ENCODE measurements at places on chromosomes 1 and 21.

DNA sequence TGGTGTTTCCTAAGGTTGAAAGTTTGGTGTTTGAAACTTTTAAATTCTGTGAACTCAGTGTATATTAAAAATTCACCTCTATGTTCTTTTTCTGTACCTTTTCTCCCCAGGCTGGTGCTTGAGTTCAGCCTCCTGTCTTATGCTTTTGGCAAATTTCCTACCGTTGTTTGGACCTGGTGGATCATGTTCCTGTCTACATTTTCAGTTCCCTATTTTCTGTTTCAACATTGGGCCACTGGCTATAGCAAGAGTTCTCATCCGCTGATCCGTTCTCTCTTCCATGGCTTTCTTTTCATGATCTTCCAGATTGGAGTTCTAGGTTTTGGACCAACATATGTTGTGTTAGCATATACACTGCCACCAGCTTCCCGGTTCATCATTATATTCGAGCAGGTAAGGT is 24.9 kb upstream of the AXDND1 start:
- DNase-seq, result no peak

- no peak for DNase-seq
Measured at GRCh38 chr1:50966991-50967390, 3.1 kb upstream of the CDKN2C start.

DNA sequence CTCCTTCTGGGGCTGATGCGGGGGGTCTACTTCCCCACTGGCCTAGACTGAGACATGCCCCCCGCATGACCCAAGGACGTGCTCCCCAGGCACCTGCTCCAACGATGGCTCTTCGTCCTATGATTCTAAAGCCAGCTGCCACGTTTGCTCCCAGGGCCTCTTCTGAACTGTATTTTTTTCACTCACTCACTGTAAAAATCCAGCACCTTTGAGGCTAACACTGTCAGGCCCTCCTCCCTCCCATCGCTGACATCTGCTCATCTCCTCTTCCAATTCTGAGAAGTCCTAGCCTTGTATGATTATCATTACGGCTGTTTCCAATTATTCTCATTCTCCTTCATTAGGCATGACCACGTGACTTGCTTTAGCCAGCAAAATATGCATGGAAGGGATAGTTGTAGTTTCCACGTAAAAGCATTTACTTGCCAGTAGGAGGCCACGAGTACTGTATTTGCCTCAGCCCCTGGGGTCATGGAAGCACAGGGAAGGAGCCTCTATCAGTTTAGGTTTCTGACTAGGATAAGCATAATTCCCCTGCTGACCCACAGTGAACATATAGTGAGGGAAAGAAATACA is 19.1 kb upstream of the EDN2 start:
- no peak for DNase-seq

- DNase-seq, result no peak
Measured at GRCh38 chr1:167538657-167539056, 14.9 kb downstream of the CREG1 start.

DNA sequence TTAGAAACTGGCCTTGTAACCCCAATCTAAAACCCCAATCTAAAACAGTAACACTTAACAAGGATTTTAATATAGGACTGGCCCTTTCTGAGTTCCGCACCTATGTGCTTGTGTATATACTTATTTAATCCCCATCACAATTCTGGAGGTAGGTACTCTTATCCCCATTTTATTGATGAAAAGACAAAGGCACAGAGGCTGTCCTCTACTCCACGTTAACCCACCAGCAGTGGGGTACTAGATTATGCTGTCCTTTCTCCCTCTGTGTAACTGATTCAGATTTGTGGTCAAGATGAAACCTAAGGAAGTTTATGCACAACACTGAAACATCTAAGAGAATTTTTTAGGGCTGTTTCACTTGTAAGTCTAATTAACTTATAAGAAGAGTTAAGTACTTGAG is 175.3 kb downstream of the RERE start:
- no peak for DNase-seq

- peak; percentile 81 for DNase-seq
Measured at GRCh38 chr21:37139902-37140301, 66.8 kb downstream of the TTC3 start.

DNA sequence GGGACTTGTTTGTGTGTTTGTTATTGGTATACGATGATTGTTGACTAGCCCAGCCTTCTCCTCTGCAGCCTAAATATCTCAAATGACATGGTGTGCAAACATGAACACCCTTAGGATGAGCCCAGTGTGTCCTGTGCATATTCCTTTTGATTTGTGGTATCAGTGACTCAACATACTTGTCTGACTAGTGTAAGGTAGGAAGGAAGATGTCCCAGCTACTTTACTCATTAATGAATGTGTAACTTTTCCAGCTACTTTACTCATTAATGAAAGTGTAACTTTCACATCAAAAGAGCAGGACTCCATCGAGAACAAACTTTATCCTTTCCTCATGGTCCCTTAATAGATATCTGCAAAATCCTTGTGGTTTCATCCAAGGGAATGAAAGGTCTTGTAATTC is 2.7 kb upstream of the ZNF692 start:
- DNase-seq, result no peak

DNA sequence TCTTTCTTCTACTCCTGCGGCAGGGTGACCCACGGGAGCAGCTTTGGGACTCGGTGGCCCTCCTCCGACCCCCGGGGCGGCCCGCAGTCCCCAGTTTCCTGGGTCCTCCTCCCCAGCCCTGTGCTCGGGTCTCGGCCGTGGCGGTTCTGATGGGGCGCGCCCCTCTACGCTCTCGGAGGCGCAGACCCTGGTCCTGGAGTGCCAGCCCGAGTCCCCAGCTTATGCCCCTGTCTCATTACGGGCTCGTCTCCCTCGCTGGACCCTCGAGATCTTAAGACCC is 430 bp downstream of the BTG2 start:
- DNase-seq, result no peak

DNA sequence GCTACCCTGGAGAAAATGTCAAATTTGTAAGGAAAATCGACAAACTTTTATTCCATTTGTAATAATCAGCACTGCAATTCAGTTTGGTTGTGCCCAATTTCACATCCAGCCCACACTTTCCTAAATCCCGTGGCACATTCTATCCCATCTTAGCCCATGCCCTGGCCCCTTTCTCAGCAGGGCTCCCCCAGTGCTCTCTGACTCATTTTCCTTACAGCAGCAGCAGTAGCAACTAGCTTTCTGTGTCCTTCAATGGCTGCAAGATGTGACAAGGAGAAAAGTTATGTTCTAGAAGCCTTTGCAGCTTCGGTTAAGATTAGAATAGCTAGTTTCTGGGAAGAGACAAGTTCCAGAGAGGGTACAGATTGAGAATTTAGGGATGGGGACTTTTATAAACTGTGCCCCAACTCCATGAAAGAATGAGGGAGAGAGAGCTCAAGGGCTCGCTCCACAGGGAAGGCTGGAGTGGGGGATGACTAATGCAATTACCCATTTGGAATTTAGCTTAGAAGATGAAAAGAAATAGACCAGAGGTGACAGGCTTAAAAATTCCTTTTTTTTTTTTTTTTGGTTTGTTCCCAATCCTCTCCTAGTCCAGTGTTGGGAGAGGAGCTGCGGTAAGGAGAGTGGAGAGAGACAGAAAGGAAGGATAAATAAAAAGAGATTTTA is 47.0 kb upstream of the POU2F1 start:
- DNase-seq, result no peak

- peak; percentile 61 for DNase-seq
Measured at GRCh38 chr1:32241001-32241763, 5.8 kb upstream of the FAM167B start.

GRCh38 chr1:190084552-190084951 is 393.1 kb downstream of the BRINP3 start:
- no peak for DNase-seq

GRCh38 chr1:177615251-177615650 is 354.6 kb downstream of the SEC16B start:
- no peak for DNase-seq

DNA sequence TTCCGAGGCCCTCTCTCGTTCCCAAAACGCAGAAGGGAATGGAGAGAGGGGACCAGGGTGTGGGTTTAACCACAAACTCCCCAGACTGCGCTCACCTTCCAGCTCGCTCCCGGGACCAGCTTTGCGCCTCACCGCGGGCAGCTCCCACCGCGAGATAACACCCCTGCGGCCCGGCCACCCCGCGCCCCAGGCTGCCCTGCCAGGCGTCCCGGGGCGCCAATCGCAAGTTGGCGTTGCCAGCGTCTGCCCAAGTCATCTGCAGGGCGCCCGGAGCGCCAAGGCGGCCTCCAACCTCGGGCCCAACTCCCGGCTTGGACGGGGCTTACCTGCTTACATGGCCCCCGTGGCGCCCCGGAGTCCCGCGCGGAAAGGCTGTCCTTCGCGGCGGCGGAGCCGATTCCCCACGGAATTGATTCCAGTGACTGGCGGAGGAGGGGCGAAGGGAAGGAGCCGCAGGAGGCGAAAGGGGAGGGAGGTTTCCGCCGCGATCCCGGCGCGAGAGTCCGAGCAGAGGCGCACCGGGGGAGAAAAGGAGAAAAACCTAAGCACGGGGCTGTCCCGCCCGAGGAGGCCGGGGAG is 456 bp downstream of the PTPN14 start:
- DNase-seq, result peak; percentile 44

DNA sequence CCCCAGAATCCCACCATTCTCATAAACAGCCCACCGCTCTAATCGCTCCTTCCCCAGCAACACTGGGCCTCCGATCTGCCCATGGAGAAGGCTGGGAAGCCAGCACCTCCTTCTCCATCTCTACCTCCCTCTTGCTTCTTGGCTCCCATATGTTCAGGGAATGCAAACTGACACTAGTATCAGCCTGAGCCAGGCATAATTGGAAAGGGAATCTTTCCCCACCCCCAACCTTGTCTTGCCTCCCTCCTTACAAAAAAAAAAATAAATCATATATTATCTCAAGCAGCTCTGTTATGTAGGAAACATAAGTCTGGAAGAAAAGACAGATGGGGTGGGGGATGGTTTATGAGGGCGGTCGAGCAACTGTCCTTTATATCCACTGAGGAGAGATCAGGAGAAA is 127.2 kb downstream of the NAV1 start:
- DNase-seq, result no peak

- DNase-seq, result no peak
Measured at GRCh38 chr1:27047914-27048313, 35.3 kb upstream of the TENT5B start.

GRCh38 chr1:110220324-110220723 is 10.2 kb downstream of the KCNC4 start:
- DNase-seq, result no peak

DNA sequence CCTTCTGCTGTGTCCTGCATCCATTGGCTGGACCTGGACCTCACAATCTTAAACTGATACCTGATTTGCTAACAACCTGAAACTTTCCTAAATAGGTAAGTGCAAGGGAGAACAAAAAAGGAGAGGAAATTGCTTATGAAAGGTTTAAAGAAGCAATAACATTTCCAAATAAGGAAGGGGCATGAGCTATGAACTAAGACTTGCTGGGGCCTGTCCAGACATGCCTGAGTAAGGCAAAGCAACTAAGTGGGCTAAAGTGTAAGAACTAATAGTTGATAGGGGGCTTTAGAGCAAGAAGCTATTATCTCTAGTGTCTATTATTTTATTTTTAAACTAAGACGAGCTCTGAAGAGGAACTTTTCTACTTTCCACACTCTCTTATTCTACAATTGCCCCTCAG is 11.6 kb downstream of the JMJD4 start:
- no peak for DNase-seq

GRCh38 chr1:17791055-17791390 is 35.9 kb downstream of the ACTL8 start:
- DNase-seq, result no peak

DNA sequence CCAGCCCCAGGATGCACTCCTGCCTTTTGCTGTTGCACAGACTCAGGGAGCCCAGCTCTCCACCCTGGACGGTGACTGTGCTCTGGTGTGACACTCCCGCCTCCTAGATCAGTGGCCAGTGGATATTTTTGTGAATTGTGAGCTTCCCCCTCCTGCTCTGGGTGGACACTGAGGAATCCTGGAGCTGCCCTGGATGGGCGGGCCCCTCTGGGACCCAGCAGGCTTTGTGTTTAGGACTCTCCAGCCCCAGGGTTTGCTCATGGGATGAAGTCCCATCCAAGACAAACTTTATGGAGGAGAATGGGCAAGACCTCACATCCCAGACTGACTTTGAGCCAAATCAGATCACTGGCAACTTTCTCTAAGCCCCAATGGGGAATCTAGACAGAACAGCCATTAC is 16.1 kb downstream of the SLC6A9 start:
- no peak for DNase-seq

DNA sequence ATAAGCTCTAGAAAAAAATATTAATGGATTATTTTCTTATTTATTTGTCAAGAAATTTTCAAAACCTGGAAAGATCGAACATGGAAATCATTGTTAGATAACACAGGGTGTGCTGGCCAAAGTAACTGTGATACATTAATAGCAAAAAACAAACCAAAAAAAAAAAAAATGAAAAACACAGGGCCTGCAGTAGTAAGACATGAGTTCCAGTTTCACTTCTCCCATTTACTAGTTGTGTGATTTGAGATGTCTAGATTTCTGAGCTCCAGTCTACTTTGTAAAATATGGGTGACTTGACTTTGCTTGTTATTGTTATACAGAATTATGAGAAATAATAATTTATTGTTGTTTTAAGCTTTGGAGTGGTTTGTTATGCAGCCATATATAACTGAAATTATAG is 13.6 kb downstream of the FAM177B start:
- no peak for DNase-seq

DNA sequence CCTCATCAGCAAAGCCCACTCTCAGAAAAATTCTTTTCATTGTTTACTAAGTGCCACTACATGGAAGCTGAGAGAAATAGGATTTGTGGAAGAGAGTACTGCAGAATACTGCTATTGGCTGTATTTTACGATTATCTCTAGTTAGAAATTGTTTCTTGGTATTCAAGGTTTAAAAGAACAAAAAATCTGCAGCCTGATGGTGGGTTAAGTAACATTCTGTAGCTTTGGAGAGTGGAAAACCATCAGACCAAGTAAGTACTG is 27.3 kb downstream of the PTTG1IP start:
- DNase-seq, result no peak

DNA sequence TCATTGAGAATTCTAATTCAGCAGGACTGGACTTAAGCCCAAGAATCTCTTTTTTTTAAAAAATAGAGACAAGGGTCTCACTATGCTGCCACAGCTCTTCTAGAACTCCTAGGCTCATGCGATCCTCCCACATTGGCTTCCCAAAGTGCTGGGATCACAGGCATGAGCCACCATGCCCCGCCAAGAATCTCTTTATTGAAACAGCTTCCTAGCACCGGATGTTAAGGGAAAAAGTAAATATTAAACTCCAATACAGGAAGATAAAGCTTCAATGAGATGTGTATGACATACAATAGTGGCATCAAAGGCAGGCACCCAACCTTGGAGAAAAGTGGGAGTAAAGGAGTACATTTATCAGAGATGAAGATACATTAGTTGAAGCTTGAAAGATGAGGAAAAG is 25.5 kb downstream of the PUM1 start:
- DNase-seq, result no peak
